ENCODE measurements at places on chromosomes 11 and 22.

DNA sequence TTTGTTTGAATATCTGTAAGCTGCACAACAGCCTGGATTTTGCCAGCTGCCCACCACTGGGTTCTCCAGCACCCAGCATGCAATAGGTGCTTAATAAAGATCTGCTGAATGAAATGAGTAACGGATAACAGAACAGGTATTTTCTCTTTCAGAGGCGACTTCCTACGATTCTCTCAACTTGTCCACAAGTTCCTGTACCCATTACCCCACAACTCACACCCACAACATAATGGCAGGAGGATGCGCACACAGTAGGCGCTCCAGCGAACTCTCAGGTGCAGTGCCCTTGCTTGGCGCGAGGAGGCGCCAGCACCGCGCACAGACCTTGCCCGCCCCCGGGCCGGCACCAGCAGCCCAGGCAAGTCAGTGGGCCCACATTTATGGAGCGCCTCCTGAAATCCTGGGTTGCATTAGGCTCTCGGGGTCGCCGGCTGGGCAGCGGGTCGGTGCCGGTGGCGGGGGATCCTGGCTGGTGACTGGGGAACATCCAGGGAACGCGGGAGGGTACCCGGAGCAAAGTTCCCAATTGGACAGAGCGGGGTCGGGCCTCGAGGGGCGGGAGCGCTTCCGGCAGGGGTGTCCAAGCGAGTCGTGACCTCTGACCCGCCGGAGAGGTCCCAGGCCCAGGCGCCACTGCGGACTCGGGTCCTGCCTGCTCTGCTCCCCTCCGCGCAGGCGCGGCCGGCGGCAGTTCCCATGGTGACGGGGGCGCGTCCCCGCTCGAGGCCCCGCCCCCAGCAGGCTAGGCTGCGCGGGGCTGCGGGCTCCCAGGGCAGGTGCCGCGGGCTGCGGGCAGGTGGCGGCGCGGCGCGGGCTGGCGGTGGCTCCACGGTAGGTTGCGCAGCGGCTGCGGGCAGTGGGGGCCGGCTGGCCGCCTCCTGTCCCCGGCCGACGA, at the start of gene KIAA1671:
Gene KIAA1671 (plus strand): TSS at position 775 of the 895 bp plus-strand sequence. CDS start 75,284 bp downstream, outside the sequence.
- DNase-seq: peak; percentile 92

- no peak for DNase-seq
Measured at GRCh38 chr11:125679397-125679796, 1.2 kb downstream of the ACRV1 start.

DNA sequence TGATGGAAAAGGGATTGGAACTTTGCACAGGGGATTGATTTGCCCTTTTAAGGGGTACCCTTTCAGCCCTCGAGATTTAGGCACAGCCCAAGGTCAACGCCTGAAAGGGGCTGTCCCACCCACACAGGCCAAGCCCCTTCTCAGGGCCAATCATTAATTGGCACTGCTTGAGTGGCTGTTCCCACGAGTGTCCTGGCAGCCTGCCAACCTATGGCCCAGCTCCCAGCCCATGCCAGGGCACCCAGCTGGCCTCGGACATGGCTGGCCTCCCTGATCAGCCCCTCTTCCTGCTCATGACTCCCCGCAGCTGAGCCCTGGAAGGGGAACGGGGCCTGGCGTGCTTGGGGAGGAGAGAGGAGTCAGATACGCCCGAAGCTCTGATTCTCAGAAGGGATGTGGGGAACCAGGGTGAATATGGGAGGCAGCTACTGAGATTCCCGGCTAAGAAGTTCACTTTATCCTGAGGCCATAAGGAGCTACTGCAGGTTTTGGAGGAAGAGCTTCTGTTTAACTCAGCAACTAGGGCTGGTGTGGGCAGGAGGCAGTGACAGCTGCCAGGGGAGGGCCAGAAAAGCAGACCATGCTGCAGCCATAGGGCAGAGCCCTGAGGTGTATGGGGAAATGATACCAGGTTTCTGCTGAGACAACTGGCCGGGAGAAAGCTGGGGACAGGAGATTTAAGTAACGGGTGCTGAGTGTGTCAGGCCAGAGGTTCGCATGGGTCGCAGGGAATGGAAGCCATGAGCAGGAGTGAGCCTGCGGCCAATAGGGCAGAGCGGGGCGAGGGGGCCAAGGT, 30.0 kb downstream of the WNT7B start:
- peak; percentile 49 for DNase-seq

DNA sequence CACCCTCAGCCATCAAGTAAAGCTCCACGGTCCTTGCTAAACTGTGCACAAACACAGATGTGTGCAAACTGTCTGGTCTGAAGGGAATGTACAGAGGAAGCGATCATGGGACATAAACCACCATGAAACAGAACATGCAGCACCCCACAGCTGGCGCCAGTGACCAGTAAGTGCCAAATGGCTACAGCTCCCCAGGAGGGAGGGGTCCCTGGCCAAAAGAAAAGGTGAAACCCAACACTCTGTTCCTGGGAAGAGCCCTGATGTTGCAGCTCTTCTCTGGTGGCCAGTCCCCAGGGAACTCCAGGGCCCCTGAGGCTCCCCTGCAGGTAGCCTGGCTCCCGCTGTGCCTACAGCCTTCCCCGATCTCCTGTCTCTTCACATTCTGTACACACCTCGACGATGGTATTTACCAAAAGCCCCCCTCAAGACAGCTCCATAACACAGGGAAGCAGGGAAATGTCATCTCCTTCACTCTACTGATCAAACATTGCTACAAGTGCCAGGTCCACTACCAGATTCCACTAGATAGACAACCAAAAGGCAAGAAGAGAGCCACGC, 2.9 kb downstream of the DGCR6L start:
- no peak for DNase-seq

- no peak for DNase-seq
Measured at GRCh38 chr11:11857769-11858168, 16.0 kb downstream of the USP47 start.

GRCh38 chr11:66326261-66327111, 9.6 kb upstream of the CD248 start:
- DNase-seq: peak; percentile 84

- no peak for DNase-seq
Measured at GRCh38 chr22:28180804-28181731, 262.0 kb upstream of the PITPNB start.

DNA sequence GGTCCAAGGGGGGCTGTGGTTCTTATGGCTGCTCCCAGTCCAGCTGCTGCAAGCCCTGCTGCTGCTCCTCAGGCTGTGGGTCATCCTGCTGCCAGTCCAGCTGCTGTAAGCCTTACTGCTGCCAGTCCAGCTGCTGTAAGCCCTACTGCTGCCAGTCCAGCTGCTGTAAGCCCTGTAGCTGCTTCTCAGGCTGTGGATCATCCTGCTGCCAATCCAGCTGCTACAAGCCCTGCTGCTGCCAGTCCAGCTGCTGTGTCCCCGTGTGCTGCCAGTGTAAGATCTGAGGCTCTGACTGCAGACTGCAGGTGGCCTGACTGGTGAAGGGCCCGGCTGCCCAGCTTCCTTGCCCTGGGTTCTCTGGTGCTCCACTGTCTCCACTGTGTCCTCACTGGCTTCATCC, 696 bp downstream of the KRTAP5-5 start:
- DNase-seq: no peak

DNA sequence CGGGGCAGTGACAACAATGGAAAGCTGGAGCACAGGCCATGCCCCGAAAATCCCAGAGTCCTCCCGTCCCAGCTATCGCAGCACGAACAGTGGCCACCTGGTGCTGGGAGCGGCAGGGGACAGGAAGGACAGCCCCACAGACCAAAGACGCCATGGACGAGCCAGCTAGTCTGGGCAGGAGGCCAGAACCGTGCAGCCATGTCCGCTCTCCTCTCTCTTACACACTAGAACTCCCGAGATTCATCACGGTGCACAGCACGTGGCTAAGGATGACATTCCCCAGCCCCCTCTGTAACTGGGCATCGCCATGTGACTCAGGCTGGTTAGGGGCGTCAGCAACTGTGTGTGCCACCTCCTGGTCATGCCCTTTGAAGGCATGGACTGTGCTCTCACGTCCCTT, 4.6 kb downstream of the CDPF1 start:
- DNase-seq: peak; percentile 85

- DNase-seq: no peak
Measured at GRCh38 chr22:44581096-44581435, 83.0 kb upstream of the RTL6 start.

- no peak for DNase-seq
Measured at GRCh38 chr11:88489030-88489429, 151.5 kb upstream of the CTSC start.

GRCh38 chr11:12152321-12152720, 41.9 kb downstream of the MICAL2 start:
- no peak for DNase-seq

GRCh38 chr11:1656061-1656441, 26.5 kb downstream of the KRTAP5-5 start:
- no peak for DNase-seq

GRCh38 chr11:61041755-61042518, 60.4 kb upstream of the CD5 start:
- DNase-seq: peak; percentile 43

GRCh38 chr22:37028692-37029674, 9.4 kb downstream of the MPST start:
- DNase-seq: no peak

DNA sequence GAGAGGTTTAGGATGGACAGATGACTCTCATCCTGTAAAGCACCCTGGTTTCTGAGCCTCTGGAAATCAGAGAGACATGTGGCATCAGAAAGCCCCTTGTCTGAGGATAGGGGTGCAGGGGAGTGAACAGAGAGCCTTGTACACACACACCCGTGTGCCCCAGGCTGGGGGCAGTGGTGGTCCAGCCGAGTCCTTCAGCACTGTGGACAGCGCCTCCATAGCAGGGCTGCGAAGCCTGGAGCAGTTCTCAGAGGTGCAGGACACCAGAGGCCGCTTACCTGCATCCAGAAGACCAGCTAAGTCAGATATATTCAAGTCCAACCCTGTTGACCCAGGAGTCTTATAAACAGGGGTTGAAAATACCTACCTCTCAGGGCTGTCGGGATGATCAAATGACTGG, 11.5 kb upstream of the IGSF9B start:
- DNase-seq: no peak

DNA sequence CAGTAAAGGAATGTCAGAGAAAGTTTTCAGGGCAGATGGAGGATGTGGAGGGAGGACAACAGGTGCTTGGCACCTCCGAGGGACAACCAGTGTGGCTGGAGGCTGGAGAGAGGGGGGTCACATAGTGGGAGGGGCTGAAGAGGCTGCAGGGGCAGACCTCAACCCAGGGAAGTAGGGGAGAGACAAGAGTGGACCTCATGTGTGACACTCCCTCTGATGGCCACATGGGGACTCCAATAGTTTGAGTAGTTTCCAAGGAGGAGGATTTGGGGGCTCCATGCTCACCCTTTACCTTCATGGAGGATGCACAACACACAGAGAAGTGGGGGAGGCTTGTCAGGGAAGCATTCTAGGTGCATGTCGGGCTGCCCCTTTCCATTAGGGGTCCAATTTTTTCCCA, 35.1 kb upstream of the ASPHD2 start:
- DNase-seq: no peak

DNA sequence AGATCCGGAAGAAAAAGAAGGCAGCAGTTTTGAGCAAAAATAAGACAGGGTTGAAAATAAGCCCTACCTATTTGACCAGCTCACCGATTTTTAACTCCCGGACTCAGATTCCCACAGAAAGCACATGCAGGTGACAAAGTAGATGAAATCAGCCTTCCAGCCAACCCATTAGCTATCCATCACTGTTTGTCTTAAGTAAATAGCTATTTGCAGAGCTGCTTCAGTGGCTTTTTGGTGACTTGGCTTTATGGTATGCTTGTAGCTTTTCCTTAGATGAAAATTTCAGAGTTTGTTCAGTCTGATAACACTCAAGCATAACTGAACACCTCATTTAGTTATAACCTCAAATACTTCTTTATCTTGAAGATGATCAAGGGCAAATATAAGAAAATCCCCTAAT, 192.6 kb downstream of the HIPK3 start:
- DNase-seq: no peak
